ENCODE measurements at places on chromosomes 1 and 21. TPM values are rescaled to one million over a fixed set of nuclear protein-coding genes. Genes with fewer than 3 reads are reported as not detected.

SPRR2B gene
- total RNA-seq = not detected

S100A9 gene
- 17.8 TPM for total RNA-seq

CFAP74 gene
- total RNA-seq = not detected

EFNA3 gene
- 2.1 TPM for total RNA-seq

CLEC20A gene
- total RNA-seq = 0.04 TPM

WNT4 gene
- 3.7 TPM for total RNA-seq

HAO2 gene
- total RNA-seq = 0.13 TPM

CNIH3 gene
- total RNA-seq = 2.9 TPM

ACTN2 gene
- 522 TPM for total RNA-seq

HSPB7 gene
- 39.5 TPM for total RNA-seq

CFHR1 gene
- 0.53 TPM for total RNA-seq

AXDND1 gene
- 0.13 TPM for total RNA-seq

TNFRSF25 gene
- 10.3 TPM for total RNA-seq

TSPAN1 gene
- not detected for total RNA-seq

SLC9C2 gene
- not detected for total RNA-seq

FMO5 gene
- 1.0 TPM for total RNA-seq
